CD4-positive, alpha-beta T cell treated with Interleukin-4 for 4 hours (primary cell): ENCODE measurements at places on chromosomes 13 and 19.

- no peak for DNase-seq
Measured at GRCh38 chr13:78306519-78307206, 296.7 kb downstream of the POU4F1 start.

- DNase-seq, result peak; percentile 11
Measured at GRCh38 chr13:23744315-23744714, 144.9 kb downstream of the MIPEP start.

- DNase-seq, result no peak
Measured at GRCh38 chr19:29636553-29637360, 28.5 kb upstream of the PLEKHF1 start.

DNA sequence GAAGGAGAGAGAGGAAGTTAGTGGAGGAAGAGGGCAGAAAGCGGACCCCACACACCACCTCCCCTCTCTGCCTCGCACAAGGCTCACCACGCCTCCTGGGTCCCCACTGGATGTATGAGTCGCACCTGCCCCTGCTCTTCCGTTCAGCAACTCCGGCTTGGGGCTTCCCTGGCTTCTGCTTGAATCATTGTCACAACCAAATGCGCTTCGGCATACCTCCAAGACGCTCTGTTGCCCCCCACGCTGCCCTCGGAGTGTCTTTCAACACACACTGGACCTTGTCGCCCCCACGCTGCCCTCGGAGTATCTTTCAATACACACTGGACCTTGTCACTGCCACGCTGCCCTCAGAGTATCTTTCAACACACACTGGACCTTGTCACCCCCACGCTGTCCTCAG lies 247.2 kb downstream of the TEX29 start:
- no peak for DNase-seq

- DNase-seq, result no peak
Measured at GRCh38 chr19:53594811-53595509, 36.8 kb upstream of the DPRX start.

DNA sequence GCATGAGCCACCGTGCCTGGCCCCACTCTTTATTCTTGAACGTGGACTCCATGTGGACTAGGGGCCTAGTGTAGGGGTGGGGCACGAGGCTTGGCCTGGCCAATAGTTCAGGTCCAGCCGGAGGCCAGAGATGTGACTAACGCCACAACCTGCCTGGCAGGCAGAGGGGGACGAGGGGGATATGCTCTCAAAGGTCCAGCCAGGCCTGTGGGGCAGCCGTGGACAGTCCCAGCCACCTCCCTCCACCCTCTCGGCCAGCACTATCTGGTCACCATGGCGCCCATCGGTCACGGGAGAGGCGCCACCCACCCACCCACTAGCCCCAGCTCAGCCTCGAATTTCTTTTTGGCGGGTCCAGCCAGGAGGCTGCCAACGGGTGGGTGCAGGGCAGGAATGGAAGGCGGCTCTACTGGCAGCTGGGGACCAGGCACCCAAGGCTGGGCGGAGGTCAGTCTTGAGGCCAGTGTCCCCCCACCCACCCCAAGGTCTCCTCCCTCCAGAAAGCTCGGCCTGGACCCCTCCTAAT lies 2.2 kb upstream of the CERS1 start:
- DNase-seq, result no peak

- DNase-seq, result no peak
Measured at GRCh38 chr13:102729560-102730270, 34.9 kb upstream of the METTL21C start.

- no peak for DNase-seq
Measured at GRCh38 chr13:23678795-23679194, 108.6 kb downstream of the TNFRSF19 start.

GRCh38 chr13:25988661-25989060 lies 63.2 kb downstream of the SHISA2 start:
- DNase-seq, result no peak

DNA sequence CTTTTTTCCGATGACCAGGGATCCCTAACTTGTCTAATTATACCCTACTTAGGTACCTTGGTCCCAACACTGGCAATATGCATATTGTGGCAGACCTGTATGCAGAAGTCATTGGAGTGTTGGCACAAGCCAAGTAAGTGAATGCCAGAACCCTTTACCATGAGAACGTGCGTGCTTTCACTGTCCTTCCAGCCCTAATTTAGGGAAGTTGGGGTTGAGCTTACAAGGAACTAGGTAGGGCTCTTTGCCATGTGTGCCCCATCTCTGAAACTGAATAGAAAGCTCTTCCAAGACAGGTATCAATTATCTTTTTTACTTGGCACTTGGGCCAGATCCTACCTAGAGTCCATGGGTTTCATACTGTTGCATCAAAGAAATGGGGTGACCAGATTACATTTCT lies 93.2 kb downstream of the FRY start:
- DNase-seq, result no peak

GRCh38 chr13:54124700-54125099 lies 1096.1 kb downstream of the OLFM4 start:
- DNase-seq, result no peak

DNA sequence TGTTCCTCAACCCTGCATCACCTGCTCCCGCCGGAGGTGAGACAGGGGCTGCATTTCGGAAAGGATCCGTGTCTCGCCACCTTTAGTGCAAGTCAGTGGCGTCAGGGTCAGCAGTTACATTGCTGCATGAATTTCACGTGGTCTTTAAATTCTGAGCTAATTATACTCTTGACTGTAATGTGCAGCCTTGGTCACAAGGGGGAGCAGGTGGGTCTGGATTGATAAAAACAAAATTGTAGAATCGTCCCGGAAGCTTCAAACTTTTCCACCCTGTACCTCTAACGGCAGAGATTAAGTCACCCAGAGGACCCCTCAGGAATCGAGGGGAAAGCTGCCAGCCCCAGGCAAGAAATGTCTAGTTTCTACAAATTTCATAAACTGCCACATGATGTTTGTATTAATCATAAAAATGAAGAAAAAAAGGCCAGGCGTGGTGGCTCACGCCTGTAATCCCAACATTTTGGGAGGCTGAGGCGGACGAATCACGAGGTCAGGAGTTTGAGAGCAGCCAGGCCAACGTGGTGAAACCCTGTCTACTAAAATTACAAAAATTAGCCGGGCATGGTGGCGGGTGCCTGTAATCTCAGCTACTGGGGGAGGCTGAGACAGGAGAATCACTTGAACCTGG lies 20.2 kb downstream of the BBC3 start:
- DNase-seq, result peak; percentile 80

GRCh38 chr13:69180034-69180433 lies 927.6 kb upstream of the ATXN8OS start:
- no peak for DNase-seq

DNA sequence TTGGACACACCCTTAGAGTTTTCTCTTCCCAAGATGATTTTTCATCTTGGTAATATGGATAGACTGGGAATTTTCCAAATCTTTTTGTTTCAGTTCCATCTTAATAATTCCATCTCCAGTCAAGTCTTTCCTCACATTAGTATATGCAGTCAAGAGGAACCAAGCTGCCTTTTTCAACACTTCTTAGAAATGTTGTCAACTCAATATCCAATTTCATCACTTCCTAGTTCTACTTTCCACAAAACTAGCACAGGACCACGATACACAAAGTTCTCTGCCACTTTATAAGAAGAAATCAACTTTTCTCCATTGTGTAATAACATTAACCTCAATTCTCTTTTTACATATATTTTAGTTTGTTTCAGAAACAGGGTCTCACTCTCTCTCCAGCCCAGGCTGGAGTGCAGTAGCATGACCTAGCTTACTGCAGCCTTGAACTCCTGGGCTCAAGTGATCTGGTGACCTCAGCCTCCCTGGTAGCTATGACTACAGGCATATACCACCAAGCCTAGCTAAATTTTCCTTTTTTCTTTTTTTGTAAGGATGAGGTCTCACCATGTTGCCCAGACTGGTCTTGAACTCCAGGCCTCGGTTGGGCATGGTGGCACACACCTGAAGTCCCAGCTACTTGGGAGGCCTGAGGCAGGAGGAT lies 15.5 kb downstream of the ZNF443 start:
- DNase-seq, result no peak

- DNase-seq, result peak; percentile 4
Measured at GRCh38 chr19:51020988-51021651, 1.6 kb upstream of the KLK10 start.

DNA sequence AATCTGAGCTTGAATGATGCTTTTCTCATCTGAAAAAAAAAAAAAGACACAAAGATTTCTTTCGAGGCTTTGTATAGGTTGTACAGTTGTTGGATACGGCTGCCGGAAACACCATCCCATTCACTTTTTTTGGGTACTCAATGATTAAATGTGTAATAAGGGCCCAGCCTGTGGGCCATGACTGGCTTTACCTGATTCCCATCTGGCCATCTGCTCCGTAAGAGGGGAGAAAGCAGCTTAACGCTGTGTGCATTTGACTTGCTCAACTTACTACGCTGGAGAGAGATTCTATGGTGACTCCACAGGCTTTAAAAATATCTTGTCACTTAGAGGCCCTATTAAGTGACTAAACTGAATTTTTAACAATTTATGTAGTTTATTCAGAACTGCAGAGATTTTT lies 731 bp downstream of the ZNF558 start:
- no peak for DNase-seq

- no peak for DNase-seq
Measured at GRCh38 chr19:35296644-35297514, 4.9 kb downstream of the MAG start.

DNA sequence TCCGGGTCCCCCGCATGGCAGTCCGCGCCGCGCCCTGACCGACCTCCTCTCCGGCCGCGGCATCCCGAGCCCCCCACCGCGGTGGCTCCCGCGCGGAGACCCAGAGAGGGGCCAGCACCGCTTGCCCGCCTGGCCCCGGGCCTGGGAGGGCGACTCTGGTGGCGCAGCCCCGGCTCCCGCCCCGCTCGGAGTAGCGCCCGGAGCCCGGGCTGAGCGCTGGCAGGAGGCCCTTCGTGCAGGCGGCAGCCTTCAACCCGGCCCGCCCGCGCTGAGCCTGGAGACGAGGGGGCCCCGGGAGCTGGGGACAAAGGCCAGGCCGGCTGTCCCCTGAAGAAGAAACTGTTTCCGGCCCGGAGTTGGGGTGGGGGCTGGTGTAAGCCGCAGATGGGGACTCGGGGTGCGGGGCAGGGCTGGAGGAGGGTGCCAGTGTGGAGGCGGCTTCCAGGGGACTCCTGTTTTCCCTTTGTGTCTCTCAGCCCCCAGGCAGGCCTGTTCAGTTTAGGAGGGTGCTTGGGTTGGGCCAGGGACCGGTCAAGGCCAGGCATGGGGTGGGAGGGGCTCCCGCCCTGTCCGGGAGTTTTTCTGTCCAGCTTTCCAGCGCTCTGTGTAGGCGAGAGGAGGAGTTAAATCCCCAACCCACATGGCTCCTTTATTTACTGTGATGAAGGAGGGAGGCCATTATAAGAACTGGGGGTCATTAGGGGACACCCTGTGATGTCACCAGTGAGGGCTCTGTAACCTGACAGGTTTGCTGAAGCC lies 935 bp downstream of the LRP3 start:
- DNase-seq, result no peak

DNA sequence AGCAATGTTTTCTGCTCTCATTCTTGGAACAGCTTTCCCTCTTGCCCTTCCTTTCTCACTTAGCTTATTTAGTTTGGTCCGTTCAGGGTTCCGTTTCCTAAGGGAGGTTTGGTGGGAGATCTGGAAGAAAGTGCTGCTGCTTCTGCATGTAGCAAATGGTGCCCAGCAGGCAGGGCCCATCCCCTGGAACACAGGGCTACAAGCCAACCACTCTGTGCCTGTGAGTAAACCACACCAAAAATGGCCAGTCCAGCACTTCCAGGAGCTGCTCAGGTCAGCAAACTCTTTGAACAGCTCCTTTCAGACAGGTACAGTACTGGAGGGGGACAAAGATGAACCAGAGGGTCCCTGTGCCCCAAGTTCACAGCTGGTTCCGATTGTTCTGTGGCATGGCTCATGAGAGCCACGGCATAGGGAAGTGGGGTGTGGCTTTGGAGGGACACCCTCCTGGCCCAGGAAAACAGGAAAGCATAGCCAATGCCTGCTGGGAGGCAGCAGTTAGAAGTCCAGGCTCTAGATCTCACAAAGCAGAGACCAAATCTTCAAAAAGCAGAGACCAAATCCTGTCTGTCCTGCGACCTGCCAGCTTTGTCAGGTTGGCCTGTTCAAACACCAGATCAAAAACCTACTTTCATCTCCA lies 39.5 kb downstream of the FAM124A start:
- no peak for DNase-seq

GRCh38 chr13:21674490-21675009 lies 3.7 kb downstream of the FGF9 start:
- no peak for DNase-seq

DNA sequence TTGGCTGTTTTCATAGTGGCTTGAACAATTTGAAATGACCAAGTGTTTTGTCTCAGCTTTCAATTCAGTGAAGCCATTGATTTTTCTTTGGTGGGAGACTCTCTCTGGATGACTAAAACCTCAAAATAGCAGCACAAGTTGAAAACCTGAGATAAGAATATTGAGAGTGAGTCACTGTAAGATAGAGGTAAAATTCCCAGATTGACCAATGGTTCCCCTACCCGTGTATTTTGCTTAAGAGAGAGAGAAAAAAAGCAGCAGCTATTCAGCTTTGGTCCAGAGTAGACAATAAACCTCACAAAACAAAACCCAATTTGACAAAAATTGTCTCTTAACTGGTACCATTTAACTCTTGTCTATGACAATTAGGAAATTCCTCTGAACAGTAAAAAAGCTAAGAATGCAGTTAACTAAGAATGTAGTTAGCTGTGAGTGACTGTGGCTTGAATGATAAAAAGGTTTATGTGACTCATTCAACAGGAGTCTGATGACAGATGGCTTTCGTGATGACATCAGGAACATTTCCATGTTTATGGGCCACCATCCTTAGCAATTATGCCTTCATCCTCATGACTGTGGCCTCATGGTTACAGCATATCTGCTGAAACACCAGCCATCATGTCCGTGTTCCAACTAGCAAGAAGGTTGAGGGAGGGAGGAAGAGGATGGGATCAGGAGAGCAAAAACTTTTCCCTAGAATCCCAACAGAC lies 356.9 kb downstream of the NDFIP2 start:
- no peak for DNase-seq

- DNase-seq, result no peak
Measured at GRCh38 chr19:34316741-34317301, 48.2 kb upstream of the GPI start.

GRCh38 chr19:53157626-53158025 lies 1.2 kb downstream of the ZNF347 start:
- DNase-seq, result no peak

- DNase-seq, result no peak
Measured at GRCh38 chr19:16139752-16140151, 3.7 kb upstream of the HSH2D start.

- peak; percentile 55 for DNase-seq
Measured at GRCh38 chr19:41427647-41428480, 690 bp upstream of the B3GNT8 start.

GRCh38 chr13:102710261-102710679 lies 15.4 kb upstream of the METTL21C start:
- no peak for DNase-seq

- DNase-seq, result no peak
Measured at GRCh38 chr13:46565808-46566750, 13.1 kb downstream of the LRCH1 start.

DNA sequence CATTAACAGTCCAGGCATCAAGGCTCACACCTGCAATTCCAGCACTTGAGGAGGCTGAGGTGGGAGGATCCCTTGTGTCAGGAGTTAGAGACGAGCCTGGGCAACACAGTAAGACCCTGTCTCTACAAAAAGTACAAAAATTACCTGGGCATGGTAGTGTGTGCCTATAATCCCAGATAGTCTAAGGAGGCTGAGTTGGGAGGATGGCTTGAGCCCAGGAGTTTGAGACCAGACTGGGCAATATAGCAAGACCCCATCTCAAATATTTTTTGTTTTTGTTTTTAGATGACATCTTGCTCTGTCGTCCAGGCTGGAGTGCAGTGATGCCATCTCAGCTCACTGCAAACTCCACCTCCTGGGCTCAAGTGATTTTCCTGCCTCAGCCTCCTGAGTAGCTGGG lies 40.1 kb upstream of the ONECUT3 start:
- DNase-seq, result no peak
